ENCODE measurements at places on chromosomes 16 and 17.

DNA sequence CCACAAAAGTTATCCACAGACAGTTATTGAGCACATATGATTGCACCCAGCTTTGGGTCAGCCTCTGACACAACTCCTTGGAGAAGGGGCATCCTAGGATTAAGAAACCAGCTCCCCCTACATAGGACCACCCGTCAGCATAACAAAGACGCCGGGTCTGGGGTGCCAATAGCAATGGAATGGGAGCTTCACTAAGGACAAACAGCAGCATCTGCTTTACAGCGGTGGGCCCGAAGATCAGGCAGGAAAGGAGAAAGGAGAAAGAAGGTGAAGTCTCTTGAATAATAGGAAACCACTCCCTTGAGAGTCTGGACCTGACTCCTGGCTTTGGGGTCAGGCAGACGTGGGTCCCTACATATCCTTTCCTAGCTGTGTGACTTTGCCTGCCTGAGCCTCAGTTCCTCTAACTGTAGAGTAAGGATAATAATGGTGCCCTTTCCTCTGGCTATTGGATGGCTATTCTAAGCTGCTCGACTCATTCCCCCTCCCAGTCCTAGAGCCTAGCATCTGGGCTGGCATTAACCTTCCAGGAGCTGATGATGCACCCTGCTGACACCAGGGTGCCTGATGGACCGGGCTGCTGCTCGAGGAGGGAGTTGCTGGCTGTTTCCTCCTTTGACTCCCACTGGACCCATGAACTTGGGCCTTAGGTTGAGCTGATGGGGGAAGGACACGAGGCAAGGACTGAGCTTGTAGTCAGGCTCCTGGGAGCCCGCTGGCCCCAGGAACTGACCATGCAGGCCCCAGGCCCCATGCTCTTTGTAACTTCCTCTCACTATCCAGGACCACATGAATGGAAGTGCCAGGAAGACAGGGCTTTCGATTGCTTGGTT, 94.2 kb downstream of the C16orf78 start:
- DNase-seq, result no peak

- no peak for DNase-seq
Observed at GRCh38 chr17:50093807-50094206, 1.3 kb upstream of the PDK2 start.

DNA sequence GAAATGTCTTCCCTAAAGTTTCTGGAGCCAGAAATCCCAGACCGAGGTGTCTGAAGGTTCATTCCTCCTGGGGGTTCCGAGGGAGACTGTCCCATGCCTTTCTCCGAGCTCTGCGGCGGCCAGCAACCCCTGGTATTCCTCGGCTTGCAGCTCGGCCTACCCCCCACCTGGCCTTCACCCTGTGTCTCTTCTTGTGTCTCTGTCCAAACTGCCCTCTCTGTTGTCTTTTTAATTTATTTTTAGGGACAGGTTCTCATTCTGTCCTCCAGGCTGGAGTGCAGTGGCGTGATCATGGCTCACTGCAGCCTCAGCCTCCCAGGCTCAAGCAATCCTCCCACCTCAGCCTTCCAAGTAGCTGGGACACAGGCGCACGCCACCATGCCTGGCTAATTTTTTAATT, 211.7 kb downstream of the SEC14L1 start:
- no peak for DNase-seq

GRCh38 chr17:77326076-77326591, 185.4 kb downstream of the SEC14L1 start:
- no peak for DNase-seq

DNA sequence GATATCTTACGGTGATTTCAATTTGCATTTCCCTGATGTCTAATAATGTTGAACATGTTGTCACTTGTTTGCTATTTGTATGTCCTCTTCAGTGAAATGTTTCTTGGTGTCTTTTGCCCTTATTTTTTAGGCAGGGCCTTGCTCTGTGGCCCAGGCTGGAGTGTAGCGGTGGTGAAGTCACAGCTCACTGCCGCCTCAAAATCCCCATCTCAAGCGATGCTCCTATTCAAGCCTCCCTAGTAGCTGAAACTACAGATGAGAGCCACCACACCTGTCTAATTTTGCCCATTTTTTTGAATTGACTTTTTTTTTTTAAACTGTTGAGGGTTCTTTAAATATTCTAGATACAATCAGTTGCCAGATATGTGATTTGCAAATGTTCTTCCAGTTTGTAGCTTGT, 8.3 kb downstream of the UBE2G1 start:
- no peak for DNase-seq

- no peak for DNase-seq
Observed at GRCh38 chr17:17050346-17051345, 8.4 kb downstream of the MPRIP start.

DNA sequence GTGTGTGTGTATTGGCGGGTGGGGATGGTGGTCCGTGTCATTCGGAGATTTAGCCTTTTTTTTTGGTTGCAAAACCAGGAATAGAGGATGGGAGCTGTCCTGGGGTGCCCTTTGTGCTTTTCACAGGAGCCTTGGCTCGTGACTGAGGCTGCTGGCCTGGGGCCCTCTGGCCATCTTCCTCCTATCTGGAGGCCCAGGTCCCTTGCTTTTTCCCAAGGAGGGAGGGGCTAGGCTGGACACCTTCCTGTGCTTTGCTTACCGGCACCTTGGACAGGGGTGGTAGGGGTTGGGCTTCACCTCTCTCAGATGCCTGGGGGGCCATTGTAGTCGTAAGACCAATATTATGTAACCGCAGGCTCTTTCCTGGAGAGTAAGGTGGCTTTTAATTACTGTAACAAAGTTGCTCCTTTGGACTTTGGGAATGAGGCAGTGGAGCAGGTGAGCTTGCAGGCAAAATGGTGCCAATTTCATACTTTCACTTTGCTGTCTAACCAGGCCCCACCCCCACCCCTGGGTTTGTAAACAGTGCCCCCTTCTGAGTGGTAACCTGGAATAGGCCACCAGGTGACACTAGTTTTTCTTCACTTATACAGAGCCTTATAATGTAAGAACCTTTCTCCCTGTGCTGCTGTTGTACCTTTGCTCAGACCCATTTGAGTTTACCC, 1.2 kb downstream of the DYNLL2 start:
- DNase-seq, result peak; percentile 39

DNA sequence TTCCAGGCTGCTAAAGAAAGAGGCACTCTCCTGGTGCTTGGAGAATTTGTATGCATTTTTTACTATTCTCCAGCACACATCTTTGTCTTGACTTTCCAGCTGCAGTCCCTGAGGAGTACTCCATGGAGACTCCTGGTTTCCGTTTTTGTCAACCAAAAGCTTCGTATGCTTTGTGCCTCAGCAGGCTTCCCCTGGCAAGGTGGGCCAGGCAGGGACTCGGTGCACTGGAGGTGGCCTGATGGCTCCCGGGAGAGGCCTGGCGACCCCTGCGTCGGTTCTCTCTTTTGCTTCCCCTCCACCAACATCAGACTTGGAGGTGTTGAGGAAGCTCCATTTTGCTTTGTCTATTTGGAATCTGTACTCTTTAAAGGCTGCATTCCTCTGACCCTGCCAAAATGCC, 23.7 kb downstream of the CDK5R1 start:
- DNase-seq, result no peak

DNA sequence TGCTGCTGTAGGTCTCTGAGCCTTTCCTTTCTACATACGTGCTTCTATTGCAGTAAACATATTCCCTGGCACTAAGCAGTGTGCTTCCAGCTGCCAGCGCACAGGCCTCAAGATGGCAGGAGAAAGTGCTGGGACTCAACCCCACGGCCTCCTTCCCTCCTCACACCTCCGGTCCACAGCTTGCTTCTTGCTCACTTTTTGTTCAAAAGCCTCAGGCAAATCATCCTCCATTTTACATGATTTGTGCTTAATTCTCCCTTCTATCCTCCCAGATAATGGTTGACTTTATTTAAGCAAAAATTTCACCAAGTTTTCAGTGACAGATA, 5.4 kb downstream of the CDK5R1 start:
- DNase-seq, result no peak

DNA sequence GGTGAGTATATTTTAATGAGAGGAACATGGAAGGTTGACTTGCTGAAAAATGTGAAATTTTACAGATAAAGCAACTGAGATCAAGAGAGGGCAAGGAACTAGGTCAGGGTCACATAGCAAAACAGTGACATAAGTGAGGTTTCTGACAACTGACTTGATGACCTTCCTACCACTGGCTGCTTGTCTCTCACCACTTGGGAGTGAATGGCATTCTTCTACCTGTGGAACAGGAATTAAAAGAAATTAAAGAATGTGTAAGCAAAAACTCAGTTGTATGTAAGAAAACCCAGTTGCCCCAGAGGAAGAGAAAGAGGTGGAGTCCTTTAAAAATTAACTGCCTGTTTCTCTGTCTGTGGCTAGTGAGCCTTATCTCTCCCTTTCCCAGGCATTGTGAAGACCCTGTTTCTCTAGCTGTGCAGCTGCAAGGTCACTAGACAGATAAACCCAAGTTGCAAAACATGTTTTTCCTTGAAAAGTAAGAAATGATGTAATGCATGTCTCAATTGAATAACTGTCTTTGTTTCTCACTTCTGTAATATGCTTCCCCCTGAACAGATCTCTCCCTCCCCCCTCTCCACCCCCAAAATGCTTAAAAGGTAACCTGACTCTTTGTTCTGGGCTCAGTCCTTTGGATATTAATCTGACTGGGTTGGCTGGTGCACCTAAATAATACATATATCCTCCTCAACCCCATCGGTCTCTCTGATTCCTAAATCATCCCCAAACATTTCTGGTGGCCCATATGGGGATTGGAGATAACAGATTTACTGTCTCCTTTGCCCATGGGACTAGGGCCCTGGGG, 23.4 kb downstream of the ACSM1 start:
- DNase-seq, result no peak

DNA sequence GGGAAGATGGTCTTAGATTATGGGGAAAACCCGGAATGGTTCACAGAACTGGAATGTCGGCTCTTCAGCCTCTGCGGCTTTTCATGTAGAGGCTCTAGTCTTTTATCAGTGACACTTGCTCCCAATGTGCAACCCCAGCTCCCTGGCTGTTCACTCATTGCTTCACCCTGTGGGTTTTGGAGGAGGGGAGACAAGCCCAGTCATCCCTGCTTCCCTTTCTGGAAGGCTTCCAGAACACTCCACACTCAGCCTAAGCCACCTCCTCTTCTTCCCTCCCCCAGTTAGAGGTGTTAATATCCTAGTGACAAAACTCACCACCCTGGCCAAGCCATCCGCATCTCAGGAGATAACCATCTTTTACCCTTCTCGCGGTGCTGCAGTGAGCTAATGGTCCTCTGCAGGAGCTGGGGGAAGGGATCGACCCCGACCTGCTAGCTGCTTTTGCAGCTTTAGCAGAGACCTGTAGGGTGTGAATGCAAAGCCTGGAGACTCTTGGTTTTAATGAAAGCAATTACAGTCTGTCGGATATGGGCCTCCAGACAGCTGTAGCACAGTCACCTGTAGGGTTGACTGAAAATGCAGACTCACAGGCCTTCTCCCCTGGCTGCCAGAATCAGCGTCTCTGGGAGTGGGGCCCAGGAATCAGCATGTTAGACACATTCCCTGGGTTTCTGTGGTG, 24.3 kb upstream of the LASP1NB start:
- no peak for DNase-seq

DNA sequence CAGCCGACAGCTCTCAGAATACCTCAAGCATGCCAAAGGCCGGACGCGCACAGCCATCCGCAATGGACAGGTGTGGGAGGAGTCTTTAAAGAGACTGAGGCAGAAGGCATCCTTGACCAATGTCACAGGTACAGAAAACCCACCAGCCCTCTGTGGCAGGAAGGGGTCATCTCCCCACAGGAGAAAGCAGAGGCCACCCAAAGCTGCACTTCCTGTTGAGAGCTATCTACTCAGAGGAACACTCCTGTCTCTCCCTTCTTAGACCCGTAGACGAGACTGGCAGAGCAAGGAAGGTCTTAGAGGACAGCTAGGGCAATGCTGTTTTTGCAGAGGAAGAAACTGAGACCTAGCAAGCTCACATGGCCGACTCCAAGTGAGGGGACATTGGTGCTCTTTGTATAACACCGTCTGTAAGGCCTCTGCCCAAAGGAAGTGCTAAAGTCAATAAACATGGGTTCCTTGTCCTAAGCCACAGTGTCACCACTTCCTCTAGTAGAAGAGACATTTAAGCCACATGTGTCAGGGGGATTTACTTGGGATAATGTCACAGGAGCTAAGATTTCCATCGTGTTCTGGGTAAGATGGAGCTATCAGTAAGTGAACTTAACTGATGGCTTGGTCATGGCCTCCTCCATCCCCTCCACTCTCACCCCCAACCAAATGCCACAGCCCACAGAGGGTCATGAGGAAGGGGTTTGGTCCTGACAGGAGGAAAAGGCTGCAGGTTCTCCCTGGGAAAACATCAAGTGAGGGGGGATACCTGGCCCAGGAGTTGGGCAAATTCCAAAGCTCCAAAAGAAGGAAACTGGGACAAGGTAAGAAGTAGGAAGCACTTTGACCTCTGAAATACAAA, 9.4 kb downstream of the LPO start:
- no peak for DNase-seq

DNA sequence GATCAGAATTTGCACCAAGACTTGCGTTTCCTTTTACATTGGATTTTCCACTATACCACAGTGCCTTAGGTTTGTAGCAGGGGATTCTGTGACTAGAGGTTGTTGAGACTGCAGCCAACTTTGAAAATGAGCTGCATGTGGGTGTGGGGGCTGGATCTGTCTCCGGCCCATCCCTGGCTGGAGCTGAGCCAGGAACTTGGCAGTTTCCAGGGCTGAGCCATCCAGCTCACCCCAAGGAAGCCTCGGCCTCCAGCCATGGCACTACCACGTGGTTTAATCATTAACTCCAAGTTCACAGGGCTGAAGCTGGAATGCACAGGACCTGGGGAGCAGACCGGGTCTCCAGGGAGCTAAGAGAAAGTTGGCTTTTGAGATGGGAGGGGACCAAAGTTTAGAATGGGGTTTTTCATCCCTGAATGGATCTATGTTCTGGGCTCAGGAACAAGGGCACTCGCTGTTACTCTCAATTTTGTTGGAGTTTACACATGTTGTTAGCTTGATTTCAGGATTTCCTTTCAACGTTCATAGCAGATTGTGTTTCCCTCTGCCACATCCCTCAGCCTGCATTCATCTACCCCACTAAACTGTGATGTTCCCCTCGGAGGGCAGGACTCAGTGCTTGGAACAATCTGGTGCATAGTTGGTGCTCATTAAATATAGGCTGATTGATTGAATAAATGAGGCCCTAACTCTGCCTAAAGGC, 42.3 kb upstream of the HNF1B start:
- no peak for DNase-seq

DNA sequence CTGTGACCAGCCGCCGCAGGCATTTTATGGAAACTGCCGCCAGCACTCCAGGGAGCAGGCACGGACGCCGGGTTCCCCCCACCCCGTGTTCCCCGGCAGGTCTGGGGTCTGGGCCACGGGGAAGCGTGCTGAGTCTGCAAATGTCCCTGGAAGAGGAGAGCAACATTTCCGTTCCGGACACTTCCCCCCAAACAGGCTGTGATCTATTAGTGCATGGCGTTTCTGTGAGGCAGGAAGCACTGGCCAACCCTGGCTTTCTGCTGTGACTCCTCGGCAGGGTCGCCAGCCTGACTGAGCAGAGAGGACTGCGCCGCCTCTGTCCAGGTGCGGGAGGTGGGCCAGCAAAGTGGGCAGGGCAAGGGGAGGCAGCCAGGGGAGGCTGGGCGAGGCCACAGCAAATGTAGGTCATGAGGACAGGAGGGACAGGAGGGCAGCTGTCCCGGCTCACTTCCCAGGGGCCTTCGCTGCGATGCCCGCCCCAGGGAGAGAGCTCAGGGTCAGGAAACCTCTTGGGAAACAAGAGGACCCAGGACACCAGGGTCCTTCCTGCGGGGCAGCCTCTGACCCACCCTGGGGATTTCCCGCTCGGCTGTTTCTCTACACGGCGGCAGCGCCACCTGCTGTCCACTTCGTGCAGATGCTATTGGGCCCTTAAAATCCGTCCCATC, 9.5 kb downstream of the FOXF1 start:
- no peak for DNase-seq
